Endothelial cell (in vitro differentiated cells): ENCODE measurements at places on chromosomes 5 and 9.

- peak; percentile 21 for DNase-seq
Measured at GRCh38 chr5:135535820-135536801, at the start of gene NEUROG1. Gene NEUROG1 (minus strand): TSS chr5:135535964. CDS start chr5:135535690, 274 bp downstream.

DNA sequence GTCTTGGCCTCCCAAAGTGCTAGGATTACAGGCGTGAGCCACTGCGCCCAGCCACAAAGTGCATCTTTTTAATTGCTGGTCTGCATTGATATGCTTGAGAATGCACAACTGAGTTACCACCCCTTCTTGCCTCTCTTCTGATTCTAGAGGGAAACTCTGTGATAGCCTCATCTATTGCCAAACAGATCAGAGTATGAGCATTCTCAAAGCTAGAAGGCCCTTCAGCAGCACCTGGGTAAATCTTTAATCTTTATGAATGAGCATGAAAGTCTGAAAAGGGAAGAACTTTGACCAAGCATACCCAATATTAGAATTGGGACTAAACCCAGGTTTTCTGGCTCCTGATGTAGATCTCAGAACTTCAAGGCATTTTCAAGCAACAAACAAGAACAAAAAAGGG is 298.3 kb upstream of the TNC start:
- DNase-seq, result no peak

GRCh38 chr5:143121135-143121475 is 282.4 kb downstream of the NR3C1 start:
- no peak for DNase-seq

- DNase-seq, result no peak
Measured at GRCh38 chr5:150575745-150576448, 64.6 kb upstream of the SYNPO start.

DNA sequence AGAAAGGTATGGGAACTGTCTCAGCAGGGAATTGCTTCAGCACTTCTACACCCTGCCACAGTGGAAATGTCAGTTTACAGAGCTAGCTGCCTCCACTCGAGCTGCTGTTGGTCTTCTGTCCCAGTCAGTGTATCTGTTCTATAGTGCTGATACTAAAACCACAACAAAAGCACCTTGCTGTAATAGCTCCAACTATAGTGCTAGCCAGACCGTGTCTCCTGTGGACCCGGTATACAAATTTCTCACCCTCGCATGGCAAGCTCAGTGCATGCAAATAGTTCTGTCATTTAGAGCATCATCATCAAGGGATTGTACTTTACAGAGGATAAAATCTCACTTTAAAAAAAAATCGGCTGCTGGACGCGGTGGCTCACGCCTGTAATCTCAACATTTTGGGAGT is 51.5 kb upstream of the IQGAP2 start:
- DNase-seq, result no peak

- no peak for DNase-seq
Measured at GRCh38 chr5:28707706-28708105, 1669.3 kb upstream of the CDH9 start.

DNA sequence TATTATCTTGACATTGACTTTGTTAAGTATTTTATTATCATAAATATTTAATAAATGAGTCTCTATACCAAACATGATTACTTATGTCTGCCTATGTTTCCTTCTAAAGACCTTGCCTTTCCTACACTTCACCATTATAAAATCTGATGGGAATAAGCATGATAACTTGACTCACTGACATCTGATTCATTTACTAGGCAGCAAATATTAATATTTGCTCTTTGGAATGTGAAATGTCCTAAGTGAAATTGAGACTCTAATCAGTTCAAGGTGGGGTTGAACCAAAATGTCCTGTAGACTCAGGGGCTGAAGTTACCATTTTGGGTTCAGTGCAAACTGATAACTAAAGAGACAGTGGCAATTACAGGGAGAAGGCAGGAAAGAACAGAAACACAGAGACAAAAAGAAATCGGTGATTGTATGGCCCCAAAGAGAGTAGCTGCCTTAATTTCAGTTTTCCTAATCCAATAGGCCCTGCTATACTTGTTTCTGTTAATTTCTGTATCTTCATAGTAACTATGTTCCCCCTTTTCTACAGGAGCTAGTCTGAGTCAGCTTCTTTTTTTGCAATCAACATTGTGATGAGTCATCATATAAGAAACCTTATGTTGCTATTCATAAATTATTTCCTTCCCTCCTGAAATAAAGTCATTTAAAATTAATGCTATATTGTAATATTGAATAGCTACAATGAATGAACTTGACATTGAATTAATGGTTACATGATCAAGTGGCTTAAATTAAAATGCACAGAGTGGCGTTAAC is 296.8 kb downstream of the PDE4D start:
- DNase-seq, result no peak

GRCh38 chr9:105698348-105698870 is 4.1 kb downstream of the TMEM38B start:
- DNase-seq, result no peak

- no peak for DNase-seq
Measured at GRCh38 chr5:105953616-105954015, 1717.1 kb downstream of the EFNA5 start.

DNA sequence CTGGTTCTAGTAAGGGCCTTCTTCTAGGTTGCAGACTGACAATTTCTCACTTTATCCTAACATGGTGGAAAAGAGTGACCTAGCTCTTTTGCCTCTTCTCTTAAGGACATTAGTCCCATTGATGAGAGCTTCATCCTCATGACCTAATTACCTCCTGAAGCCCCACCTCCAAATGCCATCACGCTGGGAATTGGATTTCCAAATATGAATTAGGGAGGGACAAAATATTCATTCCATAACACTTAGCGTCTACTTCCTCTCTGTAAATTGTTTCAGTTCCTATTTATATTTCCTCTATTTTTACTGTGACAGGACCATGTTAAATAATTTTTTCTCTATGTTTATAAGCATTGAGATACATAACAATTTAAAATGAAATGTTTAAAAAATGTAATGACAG is 408.8 kb downstream of the CDH10 start:
- no peak for DNase-seq
